Immature natural killer cell (primary cell): ENCODE measurements at places on chromosomes 3 and 15.

- no peaks in the 10 kb centered on the region for H3K36me3 ChIP-seq
- no peaks in the 10 kb centered on the region for H3K4me1 ChIP-seq
- no peak for DNase-seq
- peaks cover 8% of the 10 kb centered on the region for H3K27me3 ChIP-seq
- no peak overlapping the region for H3K4me3 ChIP-seq
Observed at GRCh38 chr15:39511916-39512260, 69.0 kb upstream of the THBS1 start.

DNA sequence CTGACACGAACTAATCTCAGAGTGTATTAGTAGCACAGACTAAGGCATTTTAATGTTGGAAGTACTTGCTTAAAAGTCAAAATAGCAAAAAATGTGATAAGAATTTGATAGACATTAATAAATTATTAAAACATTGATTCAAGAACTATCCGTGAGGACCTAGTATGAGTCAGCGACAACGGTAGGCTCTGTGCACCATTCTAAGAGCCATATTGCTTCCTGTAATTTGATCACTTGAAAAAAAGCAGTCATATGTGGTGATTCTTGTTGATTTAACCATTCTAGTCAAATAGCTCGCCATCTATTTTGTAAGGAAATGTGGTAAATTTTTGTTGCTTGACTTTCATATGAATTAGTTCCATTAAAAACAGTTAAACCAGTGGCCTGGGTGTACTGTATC, 534.9 kb upstream of the ARRDC4 start:
- H3K27ac ChIP-seq = no peak overlapping the region
- DNase-seq = no peak
- H3K36me3 ChIP-seq = no peaks in the 10 kb centered on the region
- H3K4me3 ChIP-seq = no peak overlapping the region
- H3K4me1 ChIP-seq = no peaks in the 10 kb centered on the region

DNA sequence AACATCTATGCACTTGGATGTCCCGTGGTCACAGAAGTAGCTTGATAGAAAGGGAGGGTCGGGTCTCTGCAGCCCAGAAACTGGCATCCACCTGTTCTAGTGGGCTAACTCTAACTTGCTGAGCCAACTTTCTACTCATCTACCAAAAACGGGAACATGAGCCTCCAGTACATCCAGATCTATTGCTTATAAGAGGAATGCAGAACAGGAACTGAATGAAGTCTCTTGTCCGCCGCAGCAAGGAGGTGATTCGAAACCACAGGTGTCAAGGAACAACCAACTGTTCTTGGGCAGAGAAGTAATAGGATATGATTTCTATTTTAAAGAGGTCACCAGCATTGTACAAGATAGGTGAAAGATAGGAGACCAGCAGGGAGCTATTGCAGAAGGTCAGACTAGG, 17.9 kb downstream of the TERC start:
- no peaks in the 10 kb centered on the region for H3K4me1 ChIP-seq
- DNase-seq = no peak
- no peak overlapping the region for H3K27ac ChIP-seq
- H3K36me3 ChIP-seq = no peaks in the 10 kb centered on the region
- peaks cover 7% of the 10 kb centered on the region for H3K27me3 ChIP-seq

DNA sequence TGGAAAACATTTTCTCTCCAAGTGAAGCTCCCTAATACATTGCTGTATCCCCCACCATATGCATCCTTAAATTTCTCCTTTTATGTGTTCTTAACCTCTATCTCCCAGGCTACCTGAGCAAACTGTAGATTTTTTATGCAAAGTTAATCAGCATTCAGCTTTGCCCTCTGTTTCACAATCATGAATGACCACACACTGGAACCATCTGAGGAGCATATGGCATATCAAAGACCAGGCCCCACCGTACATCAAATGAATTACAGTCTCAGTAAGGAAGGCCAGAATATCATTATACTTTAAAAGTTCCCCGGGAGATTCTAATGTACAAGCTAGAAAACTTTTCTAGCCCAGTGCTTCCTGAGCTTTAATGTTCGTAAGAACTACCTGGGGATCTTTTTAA, 115.5 kb upstream of the NECTIN3 start:
- no peaks in the 10 kb centered on the region for H3K4me1 ChIP-seq
- H3K4me3 ChIP-seq = no peak overlapping the region
- DNase-seq = no peak

DNA sequence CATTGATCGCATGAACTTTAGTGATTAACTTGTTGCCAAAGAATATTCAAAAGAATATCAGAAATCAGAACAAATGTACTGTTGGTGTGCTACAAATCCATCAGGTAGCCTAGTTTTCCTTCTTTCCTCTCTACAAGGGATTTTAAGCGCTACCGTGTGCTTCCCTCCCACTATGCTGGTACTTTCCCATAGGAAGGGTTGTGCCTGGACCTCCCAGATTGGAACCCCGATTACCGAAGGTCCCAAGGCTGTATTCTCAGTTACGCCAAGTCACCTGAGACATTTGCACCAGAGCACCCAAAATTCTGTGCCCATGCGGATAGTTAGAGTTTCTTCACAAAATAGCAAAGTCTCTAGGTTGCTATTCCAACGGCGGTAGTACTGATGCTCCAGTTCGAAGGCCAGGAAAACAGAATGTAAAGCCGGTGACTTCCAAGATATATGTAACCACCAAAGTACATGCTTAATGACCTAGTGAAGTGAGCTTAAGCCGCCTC, 23.4 kb upstream of the GATM start:
- peaks cover 6% of the 10 kb centered on the region for H3K36me3 ChIP-seq
- H3K4me3 ChIP-seq = peak overlapping the region; percentile 95
- peaks cover 25% of the 10 kb centered on the region for H3K4me1 ChIP-seq
- DNase-seq = no peak
- peaks cover 2% of the 10 kb centered on the region for H3K27me3 ChIP-seq
- peak overlapping the region; percentile 95 for H3K27ac ChIP-seq

- no peak overlapping the region for H3K4me3 ChIP-seq
- DNase-seq = no peak
- peaks cover 31% of the 10 kb centered on the region for H3K36me3 ChIP-seq
- no peak overlapping the region for H3K27ac ChIP-seq
Observed at GRCh38 chr3:172629470-172629869, 81.4 kb downstream of the NCEH1 start.

GRCh38 chr15:25783607-25784540, 79.3 kb downstream of the ATP10A start:
- H3K4me3 ChIP-seq = no peak overlapping the region
- peaks cover 49% of the 10 kb centered on the region for H3K4me1 ChIP-seq
- no peak overlapping the region for H3K27ac ChIP-seq
- DNase-seq = peak; percentile 22

- peak overlapping the region; percentile 48 for H3K4me3 ChIP-seq
- H3K4me1 ChIP-seq = no peaks in the 10 kb centered on the region
- no peaks in the 10 kb centered on the region for H3K36me3 ChIP-seq
- H3K27me3 ChIP-seq = peaks cover 2% of the 10 kb centered on the region
Observed at GRCh38 chr3:151146731-151147091, 56.3 kb downstream of the GPR171 start.

- H3K36me3 ChIP-seq = peaks cover 5% of the 10 kb centered on the region
- peaks cover 2% of the 10 kb centered on the region for H3K27me3 ChIP-seq
- no peak for DNase-seq
- H3K4me1 ChIP-seq = peaks cover 20% of the 10 kb centered on the region
- H3K27ac ChIP-seq = no peak overlapping the region
- H3K4me3 ChIP-seq = no peak overlapping the region
Observed at GRCh38 chr3:171806200-171807128, 3.8 kb downstream of the PLD1 start.

GRCh38 chr15:66833803-66834202, 131.8 kb downstream of the SMAD6 start:
- no peak overlapping the region for H3K4me3 ChIP-seq
- H3K27me3 ChIP-seq = peaks cover 2% of the 10 kb centered on the region
- no peak overlapping the region for H3K27ac ChIP-seq
- DNase-seq = no peak
- H3K36me3 ChIP-seq = no peaks in the 10 kb centered on the region

GRCh38 chr3:127107491-127108375, 85.2 kb upstream of the PRR23E start:
- H3K4me3 ChIP-seq = no peak overlapping the region
- H3K4me1 ChIP-seq = no peaks in the 10 kb centered on the region
- H3K27me3 ChIP-seq = peaks cover 2% of the 10 kb centered on the region
- no peaks in the 10 kb centered on the region for H3K36me3 ChIP-seq
- H3K27ac ChIP-seq = no peak overlapping the region
- no peak for DNase-seq

DNA sequence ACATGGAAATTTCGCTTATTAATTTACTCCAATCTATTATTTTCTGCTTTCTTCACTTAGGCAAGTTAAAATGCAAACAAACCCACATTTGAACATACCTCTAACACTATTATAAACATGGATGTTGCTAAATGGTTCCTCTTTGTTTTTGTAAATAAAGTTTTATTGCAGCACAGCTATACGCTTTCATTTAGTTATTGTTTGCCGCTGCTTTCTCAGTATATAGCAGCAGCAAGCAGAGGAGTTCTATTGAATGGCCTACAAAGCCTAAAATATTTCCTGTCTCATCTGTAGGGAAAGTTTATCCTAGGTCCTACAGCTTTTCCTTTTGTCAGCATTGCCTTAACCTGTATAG, 7.9 kb upstream of the CHD2 start:
- H3K4me3 ChIP-seq = no peak overlapping the region
- DNase-seq = no peak
- no peaks in the 10 kb centered on the region for H3K27me3 ChIP-seq
- no peak overlapping the region for H3K27ac ChIP-seq
- H3K4me1 ChIP-seq = peaks cover 94% of the 10 kb centered on the region

GRCh38 chr15:32981536-32981935, 213.0 kb downstream of the FMN1 start:
- no peak overlapping the region for H3K27ac ChIP-seq
- H3K4me3 ChIP-seq = no peak overlapping the region
- H3K4me1 ChIP-seq = no peaks in the 10 kb centered on the region

- no peaks in the 10 kb centered on the region for H3K27me3 ChIP-seq
- H3K27ac ChIP-seq = no peak overlapping the region
- no peak overlapping the region for H3K4me3 ChIP-seq
- H3K4me1 ChIP-seq = no peaks in the 10 kb centered on the region
Observed at GRCh38 chr15:56672721-56673120, 60.6 kb downstream of the ZNF280D start.

DNA sequence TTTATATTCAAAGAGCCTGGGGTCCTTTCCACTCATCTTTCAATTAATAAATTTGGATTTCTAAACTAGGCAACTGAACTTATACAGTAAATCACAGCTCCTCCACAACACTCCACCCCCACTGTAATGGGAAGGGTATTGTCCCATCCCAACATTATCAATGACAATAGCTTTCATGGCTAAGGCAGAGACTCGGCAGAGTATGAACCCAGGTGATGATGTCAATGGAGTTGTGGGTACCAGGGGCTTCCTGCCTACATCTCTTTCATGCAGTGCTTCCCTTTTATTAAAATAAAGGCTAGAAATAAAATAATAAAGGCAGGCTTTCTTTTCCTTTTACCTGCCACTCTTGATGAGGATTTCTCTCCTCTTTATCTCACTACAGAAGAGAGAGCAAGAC, 109.5 kb downstream of the ADAM10 start:
- H3K4me1 ChIP-seq = peaks cover 26% of the 10 kb centered on the region
- DNase-seq = no peak
- peak overlapping the region; percentile 52 for H3K27ac ChIP-seq
- H3K36me3 ChIP-seq = peaks cover 42% of the 10 kb centered on the region
- H3K27me3 ChIP-seq = no peaks in the 10 kb centered on the region

GRCh38 chr3:21390856-21391255, 360.2 kb downstream of the ZNF385D start:
- H3K27me3 ChIP-seq = peaks cover 6% of the 10 kb centered on the region
- no peak overlapping the region for H3K4me3 ChIP-seq
- H3K36me3 ChIP-seq = peaks cover 3% of the 10 kb centered on the region
- no peak for DNase-seq

- no peaks in the 10 kb centered on the region for H3K36me3 ChIP-seq
- peaks cover 9% of the 10 kb centered on the region for H3K4me1 ChIP-seq
Observed at GRCh38 chr15:73050561-73051295, 1.5 kb upstream of the NEO1 start.

- no peak overlapping the region for H3K4me3 ChIP-seq
- peaks cover 2% of the 10 kb centered on the region for H3K27me3 ChIP-seq
- H3K27ac ChIP-seq = no peak overlapping the region
- H3K4me1 ChIP-seq = peaks cover 24% of the 10 kb centered on the region
- DNase-seq = peak; percentile 11
Observed at GRCh38 chr15:72835294-72835890, 51.8 kb upstream of the ADPGK start.

GRCh38 chr3:38404286-38404685, 49.4 kb upstream of the ACVR2B start:
- no peak overlapping the region for H3K27ac ChIP-seq
- no peaks in the 10 kb centered on the region for H3K4me1 ChIP-seq
- DNase-seq = no peak
- H3K27me3 ChIP-seq = no peaks in the 10 kb centered on the region
- peaks cover 8% of the 10 kb centered on the region for H3K36me3 ChIP-seq

DNA sequence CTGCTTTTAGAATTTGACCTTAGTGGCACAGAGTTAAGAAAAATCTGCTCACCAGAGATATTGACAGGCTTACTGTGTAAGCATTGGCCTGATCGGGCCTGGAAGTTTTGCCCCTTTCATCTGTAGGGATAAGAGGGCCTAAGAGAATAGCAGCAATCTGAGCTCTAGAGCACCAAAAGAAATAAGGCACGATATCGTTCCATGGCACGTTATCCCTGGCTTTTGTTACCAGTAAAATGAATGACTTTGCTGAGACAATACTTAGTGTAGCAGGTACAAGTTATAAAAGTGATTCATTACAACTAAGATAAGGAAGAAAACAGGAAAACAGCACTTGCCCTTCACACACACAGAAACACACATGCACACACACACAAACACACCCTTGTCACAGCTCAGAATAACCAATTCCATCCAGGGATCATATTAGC, 5.0 kb downstream of the THBS1 start:
- H3K27me3 ChIP-seq = peaks cover 2% of the 10 kb centered on the region
- H3K27ac ChIP-seq = no peak overlapping the region
- DNase-seq = no peak
- peaks cover 27% of the 10 kb centered on the region for H3K36me3 ChIP-seq
